Foreskin keratinocyte (primary cell): ENCODE measurements at places on chromosomes 16 and 17. TPM values are rescaled to one million over a fixed set of nuclear protein-coding genes. Genes with fewer than 3 reads are reported as not detected.
A peak's percentile ranks its signal among the peaks of the same experiment; 100 is the strongest.

GRCh38 chr16:50434872-50435478, 66.2 kb upstream of the BRD7 start:
- DNase-seq, result no peak

DNA sequence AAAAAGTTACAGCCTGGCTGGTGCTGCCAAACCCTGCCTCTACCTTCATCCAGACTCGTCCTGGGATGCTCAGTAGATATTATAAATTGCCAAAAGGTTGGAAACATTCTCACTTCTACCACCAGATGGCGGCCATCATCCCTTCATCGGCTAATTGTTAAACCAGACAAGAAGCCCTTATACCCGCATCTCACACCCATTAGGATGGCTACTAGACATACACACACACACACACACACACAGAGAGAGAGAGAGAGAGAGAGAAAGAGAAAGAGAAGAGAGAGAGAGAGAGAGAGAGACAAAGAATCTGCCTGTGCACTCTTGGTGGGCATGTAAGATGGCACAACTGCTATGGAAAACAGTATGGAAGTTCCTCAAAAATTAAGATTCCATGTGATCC, 15.0 kb upstream of the SCIMP start:
- DNase-seq, result peak; percentile 35

DNA sequence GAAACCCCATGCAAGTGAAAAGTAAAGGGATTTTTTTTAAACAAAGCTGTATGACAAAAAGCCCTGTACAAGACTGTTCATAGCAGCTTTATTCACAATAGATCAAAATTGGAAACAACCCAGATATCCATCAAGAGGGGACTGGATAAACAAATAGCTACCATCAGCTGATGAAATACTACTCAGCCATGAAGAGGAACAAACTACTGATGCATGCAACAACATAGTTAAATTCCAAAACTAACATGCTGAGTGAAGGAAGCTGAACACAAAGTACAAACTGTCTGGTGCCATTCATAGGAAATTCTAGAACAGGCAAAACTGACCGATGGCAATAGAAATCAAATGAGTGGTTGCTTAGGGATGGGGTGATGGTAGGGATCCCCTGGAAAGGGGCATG, 15.1 kb downstream of the FOXJ1 start:
- no peak for DNase-seq

DNA sequence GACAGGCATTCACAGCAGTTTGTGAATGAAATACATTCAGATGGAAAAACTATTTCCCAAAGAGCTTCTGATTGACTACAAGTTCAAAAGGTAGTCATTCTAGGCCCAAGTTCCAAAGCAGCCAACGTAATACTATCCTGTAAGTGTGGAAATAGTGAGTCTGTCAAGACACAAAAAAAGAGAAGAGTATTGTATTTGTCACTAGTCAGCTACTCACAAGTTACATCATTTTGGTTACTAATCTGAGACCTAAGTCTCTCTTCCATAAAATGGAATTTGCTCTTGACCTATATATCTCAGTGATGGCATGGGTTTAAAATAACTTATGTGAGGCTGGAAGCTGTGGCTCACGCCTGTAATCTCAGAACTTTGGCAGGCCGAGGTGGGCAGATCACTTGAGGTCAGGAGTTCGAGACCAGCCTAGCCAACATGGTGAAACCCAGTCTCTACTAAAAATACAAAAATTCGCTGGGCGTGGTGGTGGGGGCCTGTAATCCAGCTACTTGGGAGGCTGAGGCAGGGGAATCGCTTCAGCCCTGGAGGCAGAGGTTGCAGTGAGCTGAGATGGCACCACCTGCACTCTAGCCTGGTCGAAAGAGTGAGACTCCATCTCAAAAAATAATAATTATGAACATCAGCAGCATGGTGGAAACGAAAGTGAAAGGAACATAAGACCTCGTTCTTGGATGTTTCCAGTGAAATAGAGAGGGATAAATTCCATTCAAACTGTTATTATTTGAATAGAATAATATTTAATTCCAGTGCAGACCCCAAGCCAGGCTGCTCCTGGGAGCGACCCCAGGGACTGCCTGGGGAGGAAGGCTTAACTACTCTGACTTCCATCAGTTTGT, 2.9 kb downstream of the CMC2 start:
- no peak for DNase-seq

GRCh38 chr16:48201515-48202201, 42.4 kb upstream of the LONP2 start:
- DNase-seq, result no peak

DNA sequence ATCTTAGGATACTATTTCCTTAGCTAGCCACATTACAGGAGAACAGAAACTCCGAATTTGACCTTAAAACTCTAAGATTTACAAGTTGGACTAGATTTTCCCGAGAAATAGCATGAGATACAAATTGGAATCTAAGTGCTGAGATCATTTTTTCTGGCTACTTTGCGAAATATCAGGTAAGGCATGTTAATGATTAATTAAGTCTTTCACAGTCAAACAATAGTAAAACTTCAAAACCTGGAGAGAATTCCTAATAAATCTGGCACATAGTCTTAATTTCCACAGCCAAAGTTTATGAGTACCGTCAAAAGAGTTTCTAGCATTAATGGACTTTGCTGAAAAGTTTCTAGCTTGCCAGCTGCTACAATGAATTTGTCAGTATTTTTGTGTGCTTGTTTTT, 379.5 kb upstream of the TOM1L1 start:
- DNase-seq, result no peak

NKD1 gene
- total RNA-seq, result 0.48 and 0.60 TPM in 2 replicates

DNA sequence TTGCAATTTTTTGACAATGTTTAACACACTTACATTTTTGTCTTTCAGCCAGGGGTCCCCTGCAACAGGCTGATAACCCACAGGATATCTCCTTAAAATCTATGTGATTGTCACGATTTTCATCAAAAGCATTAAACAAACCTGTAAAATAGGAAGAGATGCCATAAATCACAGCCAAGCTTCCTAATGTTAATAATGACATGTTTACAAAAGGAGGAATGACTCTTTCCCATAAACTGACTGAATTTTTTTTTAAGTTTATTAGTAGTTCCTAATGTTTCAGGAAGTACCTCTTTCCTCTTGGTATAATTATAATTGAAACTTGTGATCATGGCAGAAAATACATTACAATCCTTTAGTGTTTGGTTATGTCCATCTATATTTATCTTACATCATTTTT, 119.6 kb downstream of the CA4 start:
- DNase-seq, result no peak

DNA sequence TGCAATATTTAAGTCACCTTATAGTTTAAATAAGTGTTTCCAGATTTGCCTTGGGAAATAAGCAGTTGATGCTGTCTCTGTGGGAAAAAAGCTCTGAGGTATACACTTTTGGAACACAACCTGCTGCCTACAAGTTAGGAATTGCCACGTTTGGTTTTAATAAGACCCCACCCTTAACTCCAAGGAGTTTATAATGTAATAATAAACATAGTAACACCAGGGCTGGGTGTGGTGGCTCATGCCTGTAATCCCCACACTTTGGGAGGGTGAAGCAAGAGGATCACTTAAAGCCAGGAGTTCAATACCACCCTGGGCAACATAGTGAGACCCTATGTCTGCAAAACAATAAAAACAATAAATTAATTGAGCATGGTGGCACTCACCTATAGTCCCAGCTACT, 15.9 kb upstream of the SMG1 start:
- no peak for DNase-seq

DNA sequence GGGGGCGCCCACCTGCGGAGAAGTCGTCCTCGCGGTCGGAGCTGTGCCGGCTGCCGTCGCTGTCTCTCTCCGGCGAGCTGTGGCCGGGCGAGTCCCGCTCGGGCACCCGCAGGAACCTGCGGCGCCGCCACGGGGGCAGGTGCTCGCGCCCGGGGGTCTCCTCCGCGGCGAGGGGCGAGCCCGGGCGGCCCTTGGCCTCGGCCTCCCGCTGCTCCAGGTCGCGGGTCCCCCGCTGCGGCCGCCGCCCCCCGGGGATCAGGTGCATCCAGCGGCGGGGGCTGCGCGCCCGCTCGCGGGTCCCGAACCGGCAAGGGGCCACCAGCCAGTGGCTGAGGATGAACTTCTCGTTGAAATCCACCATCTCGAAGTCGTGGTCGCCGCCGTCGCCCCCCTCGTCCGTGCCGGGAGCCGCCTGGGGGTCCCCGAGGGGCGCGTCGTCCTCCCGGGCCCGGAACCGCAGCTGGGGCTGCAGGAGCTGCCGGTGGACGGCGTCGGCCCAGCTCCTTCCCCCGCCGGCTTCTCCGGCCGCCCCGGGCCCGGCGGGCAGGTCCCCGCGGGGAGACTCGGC, 41.4 kb upstream of the BHLHA9 start:
- no peak for DNase-seq

DNA sequence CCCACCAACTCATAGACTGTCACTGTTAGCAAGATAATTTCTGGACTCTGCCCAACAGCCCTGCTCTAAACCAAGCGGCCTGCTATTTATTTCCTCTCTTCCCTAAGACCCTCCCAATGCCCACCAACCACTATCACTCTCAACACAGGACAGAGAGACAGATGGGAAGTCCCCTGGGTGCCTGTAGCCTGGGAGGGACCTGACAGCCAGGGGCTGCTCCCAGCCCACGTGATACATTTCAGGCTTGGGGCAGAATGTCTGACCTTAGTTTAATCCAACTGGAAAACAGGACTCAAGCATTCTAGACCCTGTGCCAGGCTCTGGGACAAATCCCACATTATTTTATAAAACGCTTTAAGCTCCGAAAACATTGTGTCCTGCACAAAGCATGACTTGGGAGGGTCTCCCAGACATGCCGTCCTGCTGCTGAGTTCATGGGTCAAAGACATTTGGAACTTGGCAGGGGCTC, 23.6 kb downstream of the XYLT1 start:
- no peak for DNase-seq

DNA sequence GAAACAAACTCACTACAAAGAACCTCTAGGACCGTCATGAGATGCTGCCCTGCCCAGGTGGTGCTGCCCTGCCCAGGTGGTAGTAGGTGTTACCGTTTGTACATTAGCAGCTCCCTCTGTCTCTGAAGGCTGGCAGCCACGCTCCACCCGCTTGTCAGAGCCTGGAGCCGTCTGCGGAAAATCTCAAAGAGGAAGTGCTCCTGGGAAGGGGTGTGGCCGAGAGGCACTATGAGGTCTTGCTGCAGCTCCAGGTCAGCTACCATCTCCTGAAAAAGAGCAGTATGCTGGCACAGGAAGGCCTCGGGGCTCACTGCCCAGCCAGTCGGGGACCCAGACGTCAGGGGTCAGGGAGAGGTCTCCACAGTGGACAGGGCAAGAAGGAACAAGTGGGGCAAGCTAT, 28.3 kb downstream of the ZNF276 start:
- DNase-seq, result peak; percentile 25

- peak; percentile 9 for DNase-seq
Measured at GRCh38 chr17:80220736-80221215, 549 bp downstream of the SLC26A11 start.

PDIA2 gene
- total RNA-seq, result 0.25 and 0.48 TPM in 2 replicates

DNA sequence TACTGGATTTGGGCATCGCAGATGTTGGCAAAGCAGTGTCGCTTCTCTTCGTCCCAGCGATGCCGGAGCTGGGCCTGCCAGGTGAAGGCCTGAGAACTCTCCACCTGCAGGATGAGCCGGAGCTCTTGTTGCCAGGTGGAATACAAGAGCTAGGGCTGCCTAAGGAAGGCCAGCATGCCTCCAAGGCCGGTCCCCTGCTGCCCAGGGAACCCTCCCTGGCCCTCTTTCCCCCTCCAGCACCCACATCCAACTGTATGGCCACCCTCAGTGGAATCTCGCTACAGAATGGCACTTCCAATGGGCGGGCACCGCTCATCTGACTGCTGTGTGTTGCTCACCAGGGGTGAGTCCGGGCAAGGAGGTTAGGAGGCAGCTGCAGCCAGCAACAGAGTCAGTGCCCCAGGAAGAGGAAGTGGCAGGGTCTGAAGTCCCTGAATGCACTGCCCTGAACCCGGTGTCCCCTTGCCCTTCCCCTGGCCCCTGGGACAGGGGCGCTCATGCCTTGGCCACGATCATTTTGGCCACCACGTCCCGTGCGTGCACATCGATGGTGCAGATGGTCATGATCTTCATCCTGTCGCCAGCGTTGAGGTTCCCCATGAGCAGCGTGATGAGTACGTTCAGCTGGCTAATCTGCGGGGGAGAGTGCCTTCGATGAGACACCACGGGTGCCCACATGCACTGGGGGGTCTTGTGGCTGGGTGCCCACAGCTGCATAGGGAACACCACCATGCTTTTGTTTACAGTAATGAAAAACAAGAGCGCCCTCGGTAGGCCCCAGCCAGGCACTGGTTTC, 75.8 kb downstream of the DNAH17 start:
- DNase-seq, result no peak

DNA sequence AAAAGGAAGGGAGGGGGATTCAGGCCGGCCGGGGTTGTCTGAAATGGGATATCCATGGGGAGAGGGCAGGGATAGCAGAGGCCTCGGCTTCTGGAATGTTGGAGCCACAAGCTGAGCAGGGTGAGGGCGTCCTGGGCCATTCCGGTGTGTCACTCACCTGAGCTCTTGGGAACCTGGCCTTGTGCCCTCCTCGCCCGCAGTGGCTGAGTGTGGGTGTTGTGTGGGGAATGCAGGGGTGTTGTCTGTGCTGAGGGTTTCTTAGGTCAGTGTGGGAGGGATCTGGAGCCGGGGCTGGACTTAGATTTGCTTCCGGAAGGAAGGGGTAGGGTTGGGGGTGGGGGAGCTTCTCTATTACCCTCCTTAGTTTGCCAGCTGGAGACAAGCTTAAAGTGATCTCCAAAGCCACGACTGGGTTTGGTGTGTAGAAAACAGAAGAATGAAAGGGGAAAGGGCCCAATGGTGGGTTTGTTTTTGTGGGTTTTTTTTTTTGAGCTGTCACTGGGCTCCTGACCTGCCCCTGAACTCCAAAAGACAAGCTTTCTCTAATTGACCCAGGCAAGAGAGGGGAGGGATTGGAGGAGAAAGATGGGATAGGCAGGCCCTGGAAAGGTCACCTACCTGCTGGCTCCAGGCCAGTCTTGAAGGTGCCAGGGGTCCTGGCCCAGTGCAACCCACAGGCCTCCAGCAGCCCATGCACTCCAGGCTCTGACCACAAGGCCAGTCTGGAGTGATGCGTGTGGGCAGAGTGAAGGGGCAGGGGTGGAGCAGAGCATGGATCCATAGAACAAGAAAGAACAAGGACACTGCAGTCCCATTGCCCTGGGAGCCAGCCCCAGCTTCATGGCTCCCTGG, at the start of gene SULT1A2:
Gene SULT1A2 (minus strand): TSS at position 211 of the 852 bp plus-strand sequence. CDS start 1,120 bp downstream, outside the sequence.
- DNase-seq, result peak; percentile 11

TSPOAP1 gene
- 0.37 and 0.74 TPM in 2 replicates for total RNA-seq

GRCh38 chr17:70327279-70327678, 157.9 kb downstream of the KCNJ2 start:
- DNase-seq, result no peak

GRCh38 chr17:75024686-75025397, 12.4 kb downstream of the MRPL58 start:
- DNase-seq, result no peak

NUPR1 gene
- 23.7 and 35.2 TPM in 2 replicates for total RNA-seq

GRCh38 chr17:28860363-28860808, 5.6 kb downstream of the ERAL1 start:
- DNase-seq, result no peak

TMUB2 gene
- total RNA-seq, result 20.3 and 20.4 TPM in 2 replicates

DNA sequence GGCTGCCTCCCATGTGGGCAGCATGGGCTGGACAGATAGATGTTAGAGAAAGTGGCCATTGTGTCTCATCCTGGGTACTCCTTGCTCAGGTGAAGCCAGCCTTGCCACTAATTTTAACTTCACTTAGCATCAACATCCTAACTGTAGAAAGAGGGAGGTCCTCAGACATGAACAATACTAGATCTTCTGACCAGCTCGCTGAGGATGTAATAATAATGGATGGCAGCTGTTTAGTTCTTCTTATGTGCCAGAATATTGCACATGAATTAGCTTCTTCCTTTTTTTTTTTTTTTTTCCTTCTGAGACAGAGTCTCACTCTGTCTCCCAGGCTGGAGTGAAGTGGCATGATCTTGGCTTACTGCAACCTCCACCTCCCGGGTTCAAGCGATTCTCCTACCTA, 232.4 kb downstream of the CCDC182 start:
- DNase-seq, result no peak

FLII gene
- 494 and 606 TPM in 2 replicates for total RNA-seq
